ENCODE measurements at places on chromosomes 6 and 20.

DNA sequence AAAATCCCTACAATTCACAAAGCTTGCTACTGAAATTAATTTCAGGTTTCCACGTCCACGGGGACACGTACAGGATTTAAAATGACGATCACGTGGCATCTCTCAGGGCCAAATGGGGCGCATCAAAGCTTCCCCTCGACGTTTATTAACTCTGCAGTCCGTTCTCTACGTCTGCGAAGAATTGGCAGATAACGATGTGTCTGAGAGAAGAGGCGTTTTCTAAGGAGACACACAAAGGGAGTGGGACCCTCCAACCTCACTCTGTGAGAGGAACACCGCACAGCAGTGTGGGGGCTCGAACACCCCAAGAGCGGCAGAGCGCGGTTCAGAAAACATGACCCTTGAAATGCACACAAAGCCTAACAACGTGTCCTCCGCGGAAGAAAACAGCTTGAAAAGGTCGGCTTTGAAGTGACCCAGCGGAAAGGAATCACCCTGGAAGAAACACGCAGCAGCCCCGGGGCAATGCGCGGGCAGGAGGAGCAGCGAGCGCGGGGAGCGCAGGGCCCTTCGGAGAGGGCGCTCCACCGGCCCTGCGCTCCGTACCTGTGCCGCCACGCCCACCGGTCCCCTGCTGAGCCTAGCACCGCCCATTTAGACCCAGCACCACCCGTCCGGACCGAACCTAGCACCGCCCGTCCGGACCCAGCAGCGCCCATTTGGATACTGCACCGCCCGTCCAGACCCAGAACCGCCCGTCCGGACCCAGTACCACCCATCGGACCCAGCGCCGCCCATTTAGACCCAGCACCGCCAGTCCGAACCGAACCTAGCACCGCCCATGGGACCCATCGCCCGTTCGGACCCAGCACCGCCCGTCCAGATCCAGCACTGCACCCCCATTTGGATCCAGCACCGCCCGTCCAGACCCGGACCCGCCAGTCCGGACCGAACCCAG, 1.1 kb upstream of the AFDN start:
- no peak for DNase-seq

DNA sequence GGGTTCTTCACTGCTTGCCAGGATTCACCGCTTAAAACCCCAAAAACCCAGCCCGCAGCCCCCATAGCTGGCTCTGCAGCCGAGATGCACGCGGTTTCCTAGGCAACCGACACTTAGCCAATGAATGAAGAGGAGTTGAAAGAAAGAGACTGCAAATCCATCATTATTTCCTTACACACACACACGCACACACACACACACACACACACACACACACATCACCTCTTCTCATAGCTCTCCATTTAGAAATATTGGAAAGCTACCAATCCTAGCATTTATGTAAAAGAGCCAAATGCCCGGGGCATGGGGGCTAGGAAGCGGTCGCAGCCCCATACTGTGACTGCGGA, 3.4 kb upstream of the TUBB2B start:
- no peak for DNase-seq

DNA sequence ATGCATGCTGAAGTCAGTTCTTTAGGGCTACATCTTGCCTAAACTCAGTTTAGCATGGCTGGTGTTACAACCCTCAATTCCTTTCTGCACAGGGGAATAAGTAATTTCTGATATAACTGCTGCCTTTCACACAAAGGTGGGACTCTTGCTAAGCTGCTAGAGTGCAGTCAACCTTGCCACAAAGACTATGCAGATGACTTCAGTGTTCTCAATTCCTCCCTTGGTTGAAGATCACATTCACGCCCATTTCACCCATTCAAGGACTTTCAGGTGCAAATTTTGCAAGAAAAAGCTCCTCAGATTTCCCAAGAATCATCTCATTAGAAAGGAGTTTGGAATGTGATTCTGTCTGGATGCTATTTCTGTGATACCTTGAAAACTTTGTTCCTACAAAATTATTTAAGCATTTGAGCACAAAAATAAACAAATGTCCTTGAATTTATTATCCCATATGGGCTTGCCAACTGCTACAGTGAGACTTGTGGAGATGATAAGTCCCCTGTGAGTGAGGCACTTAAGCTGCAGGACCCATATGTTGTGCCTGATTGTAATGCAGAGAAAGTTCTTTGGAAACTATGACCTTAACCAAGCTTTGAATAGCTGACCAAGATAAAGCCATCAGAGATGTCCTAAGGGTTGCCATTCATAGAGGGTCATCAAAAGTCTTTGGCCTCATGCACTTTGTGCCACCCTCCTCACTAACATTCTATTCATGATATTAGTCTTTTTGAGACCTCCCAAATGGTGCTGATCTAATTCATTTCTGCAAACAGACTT, 111.8 kb downstream of the PLCB4 start:
- DNase-seq, result no peak

GRCh38 chr6:50791900-50792508, 26.7 kb upstream of the TFAP2B start:
- DNase-seq, result peak; percentile 7

Measured in H54 (cell line).